Stimulated activated CD4-positive, alpha-beta T cell treated with anti-CD3 and anti-CD28 coated beads, TNF-alpha, amount 100 ng/mL, for 4 hours (primary cell): ENCODE measurements at places on chromosomes 12 and 14.

- DNase-seq: no peak
These were observed 257.3 kb downstream of the GRIN2B start for GRCh38 chr12:13724136-13724535.

- DNase-seq: no peak
These were observed 133.5 kb downstream of the BICD1 start for GRCh38 chr12:32240162-32240561.

GRCh38 chr12:90745211-90745610 lies 209.8 kb downstream of the CCER1 start:
- DNase-seq: no peak

- DNase-seq: no peak
These were observed 8.7 kb downstream of the SLC48A1 start for GRCh38 chr12:47781479-47782371.

DNA sequence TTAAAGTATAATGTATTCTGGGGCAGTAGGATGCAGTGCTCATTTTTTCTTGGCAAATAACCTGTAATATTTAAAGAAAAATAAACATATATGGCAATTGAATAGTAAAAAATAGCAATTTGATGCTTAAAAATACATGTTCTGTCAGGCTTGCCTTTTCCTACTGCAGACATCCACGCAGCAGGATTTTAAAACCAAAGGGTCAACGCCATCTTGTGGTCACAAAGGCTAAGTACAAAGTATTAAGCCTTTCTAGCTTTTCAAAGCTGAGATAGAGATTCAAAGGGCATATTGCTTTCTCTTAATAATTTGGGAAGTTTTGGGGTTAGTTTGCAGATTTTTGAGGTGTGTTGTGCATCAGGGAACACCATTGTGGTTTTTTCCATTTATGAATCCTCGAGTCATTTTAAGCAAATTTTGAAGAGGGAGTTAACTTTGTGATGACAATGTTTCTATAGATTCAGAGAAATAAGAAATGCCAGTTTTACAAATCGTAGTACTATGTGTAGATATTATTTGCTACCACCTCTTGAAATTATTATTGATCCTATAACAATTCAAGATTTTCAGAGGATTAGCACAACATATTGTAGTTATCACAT lies 4.7 kb upstream of the CCER1 start:
- no peak for DNase-seq

- no peak for DNase-seq
These were observed 206.7 kb downstream of the AACS start for GRCh38 chr12:125271892-125272291.
